ENCODE measurements at places on chromosomes 12 and 14. TPM values are rescaled to one million over a fixed set of nuclear protein-coding genes. Genes with fewer than 3 reads are reported as not detected.

GRCh38 chr14:90467501-90467900 is 70.7 kb downstream of the CALM1 start:
- no peak for DNase-seq

GRCh38 chr12:69553628-69554248 is 31.5 kb upstream of the CCT2 start:
- DNase-seq, result no peak

- DNase-seq, result no peak
Observed at GRCh38 chr12:81221681-81222080, 143.8 kb downstream of the ACSS3 start.

DNA sequence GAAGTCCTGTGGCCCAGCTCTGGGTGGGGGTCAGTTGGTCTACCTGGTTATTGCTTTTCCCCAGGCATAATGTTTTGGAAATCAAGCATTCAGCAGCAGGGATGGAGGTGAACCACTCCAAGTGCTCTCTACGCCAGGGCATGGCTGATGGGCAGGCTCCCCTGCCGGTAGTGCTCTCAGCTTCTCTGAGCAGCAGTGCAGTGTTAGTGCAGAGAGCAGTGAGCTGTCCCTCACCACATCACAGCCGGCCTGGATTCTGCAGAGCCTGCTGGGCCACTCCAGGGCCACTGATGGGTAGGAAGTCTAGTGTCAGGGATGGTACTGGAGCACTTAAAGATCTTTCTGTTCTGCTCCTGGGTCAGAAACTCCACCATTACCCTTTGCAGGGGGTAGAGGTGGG is 151.1 kb downstream of the CALM1 start:
- no peak for DNase-seq

- DNase-seq, result no peak
Observed at GRCh38 chr12:31773223-31773750, 44.5 kb upstream of the AMN1 start.

- no peak for DNase-seq
Observed at GRCh38 chr12:14843425-14843887, at the start of gene ART4. Gene ART4, minus strand, starts transcription at chr12:14843526. Its CDS starts 413 bp downstream, at chr12:14843113.

DNA sequence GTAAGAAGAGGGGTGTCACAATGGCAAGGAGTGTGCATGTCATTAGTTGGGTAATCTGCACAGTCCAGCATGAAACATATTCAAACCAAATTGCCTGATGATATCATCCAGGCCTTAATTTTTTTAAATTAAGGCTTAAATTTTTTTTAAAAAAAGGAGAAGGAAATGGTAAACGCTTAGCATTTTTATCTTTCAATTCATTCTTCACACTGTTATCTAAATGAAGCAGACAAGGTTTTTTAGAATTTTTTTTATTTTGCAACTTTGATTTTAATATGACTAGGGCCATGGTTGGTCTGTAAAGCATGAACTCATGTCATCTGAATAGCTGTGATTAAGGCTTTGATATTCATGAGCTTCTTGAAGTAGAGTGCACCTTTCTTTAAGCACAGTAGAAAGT is 362.5 kb downstream of the SYT1 start:
- no peak for DNase-seq

DNA sequence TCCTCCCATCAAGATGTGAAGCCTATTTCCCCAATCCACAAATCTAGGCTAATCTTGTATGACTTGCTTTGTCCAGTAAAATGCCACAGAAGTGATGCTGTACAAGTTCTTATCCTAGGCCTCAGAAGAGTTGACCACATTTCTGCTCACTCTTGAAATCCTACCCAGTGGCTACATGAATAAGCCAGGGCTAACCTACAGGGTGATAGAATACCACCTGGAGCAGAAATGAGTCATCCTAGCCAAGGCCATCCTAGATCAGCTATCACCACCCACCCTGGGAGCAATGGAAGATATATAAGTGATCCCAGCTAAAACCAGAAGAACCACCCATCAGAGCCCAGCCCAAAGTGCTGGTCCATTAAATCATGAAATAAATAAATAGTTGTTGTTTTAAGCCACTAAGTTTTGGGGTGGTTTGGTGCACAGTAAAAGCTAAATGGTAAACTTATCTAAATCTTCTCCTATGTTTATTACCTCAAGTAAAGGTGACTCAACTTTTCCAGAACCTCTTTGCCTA is 105.1 kb downstream of the RPS29 start:
- no peak for DNase-seq

- DNase-seq, result no peak
Observed at GRCh38 chr14:91284791-91285548, 40.5 kb upstream of the GPR68 start.

- no peak for DNase-seq
Observed at GRCh38 chr14:33587791-33588190, 363.1 kb downstream of the EGLN3 start.

Gene PTCSC3
- total RNA-seq, result not detected

- DNase-seq, result no peak
Observed at GRCh38 chr14:61229475-61229888, 51.7 kb downstream of the TMEM30B start.

- DNase-seq, result no peak
Observed at GRCh38 chr14:70833884-70834283, 24.6 kb upstream of the MAP3K9 start.

DNA sequence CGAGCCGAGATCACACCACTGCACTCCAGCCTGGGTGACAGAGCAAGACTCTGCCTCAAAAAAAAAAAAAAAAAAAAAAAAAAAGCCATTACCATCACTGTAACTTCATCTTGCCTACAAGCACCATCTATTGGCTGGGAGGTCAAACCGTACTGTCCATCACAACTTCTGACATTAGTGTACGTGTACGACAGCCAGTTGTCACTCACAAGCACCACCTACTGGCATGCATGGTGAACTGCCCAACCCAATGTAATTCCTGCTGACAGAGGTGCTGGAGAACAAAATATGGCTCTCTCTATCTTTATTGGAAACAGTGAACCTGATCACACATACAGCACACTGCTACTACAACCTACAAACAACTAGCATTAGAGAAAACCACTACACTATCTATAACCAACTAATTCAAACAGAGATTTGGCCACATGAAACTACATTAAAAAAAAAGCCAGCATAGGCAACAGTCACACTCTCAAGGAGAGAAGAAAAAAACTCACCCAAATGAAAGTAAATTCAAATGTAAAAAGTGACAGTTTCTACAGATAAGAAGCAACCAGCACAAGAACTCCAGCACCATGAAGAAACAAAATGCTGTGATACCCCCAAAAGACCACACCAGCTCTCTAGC is 82.3 kb downstream of the PUS7L start:
- no peak for DNase-seq

Gene NTN4
- 25.3 TPM for total RNA-seq

Gene P2RX2
- 0.45 TPM for total RNA-seq

Gene LALBA
- not detected for total RNA-seq

DNA sequence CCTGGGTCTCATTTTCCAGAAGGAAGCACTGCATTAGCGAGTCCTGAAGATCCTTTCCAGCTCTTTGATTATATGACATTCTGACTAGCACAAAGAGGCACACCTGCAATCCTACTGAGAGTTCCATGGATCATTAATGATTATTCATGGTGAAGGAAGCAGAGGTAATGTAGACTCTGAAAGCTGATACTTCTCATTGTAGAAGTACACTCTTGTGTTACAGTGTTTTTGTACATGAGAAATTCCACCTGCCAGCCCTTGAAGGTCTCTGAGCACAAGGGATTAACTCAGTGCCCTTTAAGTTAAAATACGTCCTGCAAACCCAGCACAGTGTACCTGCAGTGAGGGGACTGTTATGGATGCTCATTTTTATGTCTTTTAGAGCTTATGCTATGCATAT is 558.8 kb upstream of the FBXO33 start:
- no peak for DNase-seq

- no peak for DNase-seq
Observed at GRCh38 chr14:68840454-68840853, 47.6 kb upstream of the ZFP36L1 start.
